ENCODE measurements at places on chromosomes 12 and 14.

GRCh38 chr14:92041203-92041602, 1.3 kb upstream of the TRIP11 start:
- no peak for DNase-seq

GRCh38 chr14:66944872-66945271, 244.4 kb upstream of the GARIN2 start:
- DNase-seq = peak; percentile 2

GRCh38 chr14:72457641-72458040, 436.3 kb downstream of the DPF3 start:
- DNase-seq = no peak

DNA sequence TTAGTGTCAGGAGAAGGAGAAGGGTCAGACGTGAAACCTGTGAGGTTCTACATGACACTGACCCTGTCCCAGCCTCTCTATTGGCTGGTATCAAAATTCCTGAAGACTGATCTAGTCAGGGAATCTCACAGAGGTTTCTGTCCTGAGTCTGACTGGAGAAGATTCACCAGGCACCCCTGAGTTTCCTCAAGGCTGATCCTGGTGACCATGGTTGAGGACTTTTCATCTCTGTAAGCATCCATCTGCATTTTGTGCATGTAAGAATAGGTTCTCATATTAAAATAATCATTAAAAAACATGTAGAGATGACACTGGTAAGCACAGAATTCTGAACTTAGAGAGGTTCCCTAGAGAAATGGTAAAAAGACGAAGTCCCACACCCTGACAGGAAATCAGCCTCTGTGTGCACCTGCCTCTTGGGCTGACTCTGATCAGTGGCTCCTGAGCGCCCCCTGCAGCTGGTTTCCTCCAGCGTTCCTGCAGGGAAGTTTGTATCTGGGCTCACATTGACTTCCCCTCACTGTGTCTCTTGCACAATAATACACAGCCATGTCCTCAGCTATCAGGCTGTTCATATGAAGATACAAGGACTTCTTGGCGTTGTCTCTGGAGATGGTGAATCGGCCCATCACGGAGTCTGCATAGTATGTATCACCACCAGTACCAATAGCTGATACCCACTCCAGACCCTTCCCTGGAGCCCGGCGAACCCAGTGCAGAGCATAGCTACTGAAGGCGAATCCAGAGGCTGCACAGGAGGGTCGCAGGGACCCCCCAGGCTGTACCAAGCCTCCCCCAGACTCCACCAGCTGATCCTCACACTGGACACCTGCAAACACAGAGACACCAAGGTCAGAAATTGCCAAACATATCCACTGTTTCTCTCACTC, 991.9 kb downstream of the TMEM121 start:
- DNase-seq = peak; percentile 82

DNA sequence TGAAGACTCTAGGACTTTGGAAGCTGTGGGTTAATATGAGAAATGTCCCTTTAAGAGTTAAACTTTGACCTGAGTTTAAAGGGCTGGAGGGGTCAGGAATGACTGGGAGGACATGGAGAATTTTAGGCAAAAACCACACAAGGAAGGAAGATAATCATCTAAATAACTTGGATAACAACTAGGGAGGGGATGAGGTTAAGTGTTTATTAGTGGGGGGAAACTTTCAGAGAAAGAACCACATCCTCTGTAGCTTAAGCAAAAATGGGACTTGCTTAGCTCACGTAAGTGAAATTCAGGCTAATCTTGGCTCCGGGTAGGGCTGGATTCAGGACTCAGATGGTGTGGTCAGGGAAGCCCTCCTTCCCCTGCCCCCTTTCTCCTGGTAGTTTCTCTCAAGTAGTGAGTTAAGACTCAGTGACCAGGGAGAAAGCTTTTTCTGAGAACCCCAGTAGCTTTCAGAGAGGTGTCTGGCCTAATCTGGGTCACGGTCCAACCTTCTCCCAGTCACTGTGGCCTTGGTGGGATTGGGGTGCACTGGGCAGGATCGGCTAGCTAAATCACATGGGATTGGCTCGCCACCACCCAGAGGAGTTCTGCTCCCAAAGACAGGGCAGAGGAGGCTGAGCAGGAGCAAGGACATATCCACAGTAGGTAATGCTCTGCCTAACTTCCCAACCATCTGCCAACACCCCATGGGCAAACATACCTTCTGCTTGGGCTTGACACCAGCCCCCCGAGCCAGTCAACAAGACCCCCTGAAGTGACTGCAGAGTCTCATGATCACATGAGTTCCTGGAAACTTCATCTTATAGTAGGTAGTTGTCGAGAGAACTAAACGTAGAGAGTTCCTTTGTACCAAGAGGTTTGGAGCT, 52.8 kb downstream of the ARF6 start:
- peak; percentile 22 for DNase-seq

DNA sequence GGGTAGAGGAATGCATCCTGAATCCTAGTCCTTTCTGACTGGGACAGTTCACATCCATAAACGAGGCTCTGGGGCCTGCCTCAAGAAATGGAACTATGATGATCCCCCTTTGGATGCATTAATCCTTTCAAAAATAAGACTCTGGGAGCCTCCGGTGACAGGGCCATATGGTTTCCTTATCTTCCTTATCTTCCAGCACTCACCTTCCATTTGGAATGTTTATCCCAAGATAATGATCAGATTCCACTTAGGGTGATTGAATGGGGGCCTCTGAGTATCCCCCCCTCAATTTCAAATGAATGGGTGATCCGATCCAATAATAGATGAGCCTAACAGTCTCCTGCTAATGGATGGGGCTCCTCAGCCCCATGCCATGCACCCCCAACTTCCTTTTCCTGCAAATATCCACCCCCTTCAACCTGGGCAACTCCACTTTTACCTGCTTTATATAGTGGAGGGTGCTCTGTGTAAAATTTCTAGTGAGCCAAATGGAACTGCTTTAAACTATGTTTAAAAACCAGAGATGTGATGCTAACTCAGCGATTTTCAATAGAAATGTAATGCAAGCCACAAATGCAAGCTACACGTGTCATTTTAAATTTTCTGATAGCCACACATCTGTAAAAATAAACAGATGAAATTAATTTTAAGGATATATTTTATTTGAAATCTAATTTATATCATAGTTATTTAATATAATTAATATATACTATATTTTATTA, 157.8 kb downstream of the ZFP36L1 start:
- DNase-seq = no peak

DNA sequence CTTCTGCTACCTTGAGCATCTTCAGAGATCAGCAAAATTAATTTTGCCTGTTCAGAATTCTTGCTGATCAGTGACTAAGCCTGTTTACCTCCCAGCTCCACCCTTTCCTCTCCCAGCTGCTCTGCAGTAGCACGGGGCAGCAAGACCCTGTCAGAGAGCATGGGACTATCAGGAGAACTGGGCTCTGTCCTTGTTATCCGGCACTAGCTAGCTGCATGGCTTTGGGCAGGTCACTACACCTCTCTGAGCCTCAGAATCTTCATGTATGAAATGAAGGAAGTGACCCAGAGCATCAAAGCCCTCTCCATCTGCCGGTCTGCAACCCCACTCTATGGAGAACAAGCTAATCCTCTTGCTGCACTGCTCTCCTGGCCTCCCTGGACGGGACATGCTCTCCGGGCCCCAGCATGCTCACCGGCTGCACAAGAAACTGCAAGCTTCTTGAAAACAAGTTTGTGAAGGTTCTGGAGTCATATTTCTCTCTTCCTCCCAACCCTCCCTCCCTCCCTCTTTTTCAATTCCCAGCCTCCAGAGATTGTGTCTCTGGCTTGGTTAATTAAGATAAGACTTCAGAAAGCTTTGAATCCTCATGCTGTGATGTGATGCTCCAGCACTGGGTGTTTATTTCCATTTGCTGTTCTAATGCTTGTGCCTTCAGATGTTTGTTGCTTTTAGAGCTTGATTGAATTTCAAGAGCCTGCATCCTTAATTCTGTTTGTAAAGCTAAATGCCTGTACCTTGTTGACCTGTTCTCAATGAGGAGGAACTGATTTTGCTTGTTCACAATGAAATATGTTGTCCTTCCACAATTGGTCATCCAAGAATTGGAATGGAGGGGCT, 101.1 kb downstream of the CRACR2A start:
- no peak for DNase-seq

- DNase-seq = no peak
Observed at GRCh38 chr14:61153431-61153830, 127.7 kb downstream of the TMEM30B start.

- DNase-seq = no peak
Observed at GRCh38 chr12:57103856-57104255, 7.3 kb downstream of the STAT6 start.

DNA sequence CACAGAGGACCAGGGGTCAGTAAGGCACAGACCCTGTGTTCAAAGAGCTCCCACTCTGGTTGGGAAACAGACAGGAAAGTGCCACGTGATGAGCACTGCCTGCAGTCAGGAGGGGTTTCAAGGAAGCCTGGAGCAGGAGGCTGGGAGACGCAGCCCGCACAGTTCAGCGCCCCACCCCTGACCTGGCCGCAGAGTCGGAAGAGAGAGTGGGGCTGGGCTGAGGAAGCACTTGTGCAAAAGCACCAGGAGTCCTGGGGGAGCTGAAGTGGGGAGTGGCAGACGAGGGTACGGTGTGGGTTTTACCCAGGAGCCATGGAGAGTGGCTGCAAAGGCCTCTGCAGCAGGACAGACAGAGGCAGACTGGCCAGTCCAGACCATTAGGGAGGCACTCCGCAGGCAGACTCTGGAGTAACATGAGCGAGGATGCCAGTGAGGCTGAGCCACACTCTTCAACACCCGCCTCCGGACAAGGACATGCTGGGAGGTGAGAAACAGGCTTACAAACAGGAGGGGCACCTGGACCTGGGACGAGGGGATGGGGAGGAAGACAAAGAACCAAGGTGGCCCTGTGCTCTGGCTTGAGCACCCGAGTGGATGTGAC, 85.7 kb upstream of the GPR68 start:
- no peak for DNase-seq

DNA sequence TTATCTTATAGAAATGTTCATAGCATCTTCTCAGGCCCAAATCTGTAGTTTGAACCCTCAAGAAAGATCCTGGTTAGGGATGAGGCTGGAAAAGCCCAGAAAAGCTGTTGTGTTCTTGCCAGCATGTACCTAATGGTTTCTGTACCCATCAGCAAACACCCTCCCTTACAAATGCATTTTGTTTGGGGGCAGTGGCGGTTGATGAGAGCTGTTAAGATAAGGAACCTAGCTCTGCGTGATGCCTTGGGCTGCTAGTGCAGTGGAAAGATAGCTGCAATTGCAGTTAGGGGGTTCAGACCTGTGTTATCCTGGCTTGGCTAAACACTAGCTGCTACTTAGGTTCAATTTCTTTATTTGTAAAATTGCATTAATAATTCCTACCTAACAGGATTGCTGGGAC, 3.6 kb downstream of the TPH2 start:
- no peak for DNase-seq

GRCh38 chr12:6613776-6614512, 6.8 kb upstream of the CHD4 start:
- DNase-seq = peak; percentile 83

DNA sequence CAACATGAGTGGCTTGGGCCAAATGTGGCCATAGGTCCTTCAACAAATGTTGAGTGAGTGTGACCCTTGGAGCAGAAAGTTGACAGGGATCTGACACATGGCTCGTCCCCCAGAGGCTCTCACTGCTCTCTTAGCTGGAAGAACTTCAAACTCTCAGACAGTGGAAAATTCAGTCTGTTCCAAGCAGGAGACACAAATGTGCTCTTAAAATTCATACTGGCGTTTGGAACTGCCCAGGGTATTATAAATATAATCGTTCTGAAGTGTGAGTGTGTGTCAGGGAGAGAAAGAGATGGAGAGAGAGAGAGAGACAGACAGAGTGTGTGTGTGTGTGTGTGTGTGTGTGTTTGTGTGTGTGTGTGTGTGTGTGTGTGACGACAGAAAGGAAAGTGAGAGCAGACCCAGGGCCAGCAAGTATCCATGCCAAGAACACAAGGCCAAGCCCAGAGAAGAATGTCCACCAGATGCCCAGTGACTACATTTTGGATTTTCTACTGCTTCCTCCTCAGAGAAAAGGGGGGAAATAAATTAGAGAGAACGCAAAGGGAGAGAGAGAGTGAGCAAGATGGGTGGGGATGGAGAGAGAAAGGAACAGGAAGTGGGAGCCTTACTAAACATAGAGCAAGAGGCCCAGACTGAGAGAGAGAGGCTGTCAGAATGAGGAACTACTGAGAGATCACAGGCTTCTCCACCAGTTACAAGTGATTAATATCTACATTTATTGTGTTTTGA, 193.6 kb upstream of the NUDT4 start:
- peak; percentile 3 for DNase-seq

GRCh38 chr14:81517798-81518398, 15.8 kb downstream of the SEL1L start:
- DNase-seq = no peak

- no peak for DNase-seq
Observed at GRCh38 chr12:79058342-79058741, 193.8 kb downstream of the SYT1 start.

- no peak for DNase-seq
Observed at GRCh38 chr12:110301065-110301806, 20.2 kb downstream of the ATP2A2 start.

DNA sequence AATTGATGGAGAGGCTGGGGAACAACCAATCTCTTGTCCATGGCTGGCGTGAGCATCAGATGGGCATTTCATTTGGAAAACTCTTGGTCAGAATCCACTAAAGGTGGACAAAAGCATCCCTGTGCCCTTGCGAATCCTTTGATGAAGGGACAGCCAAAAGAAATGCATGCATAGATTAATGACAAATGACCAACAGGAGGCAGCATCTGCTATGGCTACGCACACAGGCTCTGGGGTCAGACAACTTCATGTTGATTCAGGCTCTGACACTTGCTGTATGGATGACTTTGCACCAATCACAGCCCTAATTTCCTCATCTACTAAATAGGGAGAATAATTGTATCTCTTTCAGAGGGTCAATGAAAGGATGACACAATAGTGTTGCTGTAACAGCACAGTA, 117.5 kb downstream of the ASCL4 start:
- DNase-seq = no peak

- DNase-seq = no peak
Observed at GRCh38 chr14:29857551-29857950, 70.1 kb downstream of the PRKD1 start.

DNA sequence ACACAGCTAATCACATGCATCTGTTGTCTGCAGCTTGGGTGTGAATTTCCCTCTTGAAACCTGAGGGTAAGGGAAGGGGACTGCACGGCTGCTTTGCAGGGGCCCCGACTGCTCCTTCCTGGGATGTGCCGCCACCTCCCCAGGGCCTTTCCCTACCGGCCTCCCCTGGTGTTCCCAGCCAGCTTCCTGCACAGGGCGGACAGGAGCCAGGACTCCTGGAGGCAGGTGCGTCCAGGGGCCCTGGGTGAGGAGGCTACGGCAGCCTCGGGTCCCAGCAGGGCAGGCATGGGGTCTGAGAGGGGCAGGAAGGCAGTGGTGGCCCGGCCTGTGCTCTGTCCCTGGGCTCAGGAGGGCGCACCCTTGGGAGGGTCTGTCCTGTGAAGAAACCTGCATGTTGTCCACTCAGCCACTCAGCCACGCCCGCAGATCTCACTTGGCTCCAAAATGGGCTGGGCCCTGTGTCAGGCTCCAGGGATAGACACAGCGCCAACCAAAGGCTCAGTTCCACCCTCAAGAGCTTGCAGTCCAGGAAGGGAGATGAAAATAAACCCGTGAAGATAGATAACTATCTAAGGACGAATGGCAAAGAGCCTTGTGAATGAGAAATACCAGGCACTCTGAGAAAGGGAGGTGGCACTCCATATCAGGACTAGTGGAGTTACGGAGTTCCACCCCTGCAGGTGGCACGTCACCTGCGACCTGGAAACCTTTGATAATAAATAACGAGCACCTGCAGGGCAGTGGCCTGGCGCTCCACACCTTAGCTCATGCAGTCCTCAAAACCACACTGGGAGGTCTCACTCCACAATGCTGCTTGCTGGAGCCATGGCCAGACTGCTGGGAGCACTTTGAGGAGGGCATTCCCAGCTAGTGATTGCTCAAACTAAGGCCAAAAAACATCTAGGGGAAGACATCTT, 427.4 kb downstream of the AACS start:
- no peak for DNase-seq
